ENCODE measurements at places on chromosomes 1 and 21.

DNA sequence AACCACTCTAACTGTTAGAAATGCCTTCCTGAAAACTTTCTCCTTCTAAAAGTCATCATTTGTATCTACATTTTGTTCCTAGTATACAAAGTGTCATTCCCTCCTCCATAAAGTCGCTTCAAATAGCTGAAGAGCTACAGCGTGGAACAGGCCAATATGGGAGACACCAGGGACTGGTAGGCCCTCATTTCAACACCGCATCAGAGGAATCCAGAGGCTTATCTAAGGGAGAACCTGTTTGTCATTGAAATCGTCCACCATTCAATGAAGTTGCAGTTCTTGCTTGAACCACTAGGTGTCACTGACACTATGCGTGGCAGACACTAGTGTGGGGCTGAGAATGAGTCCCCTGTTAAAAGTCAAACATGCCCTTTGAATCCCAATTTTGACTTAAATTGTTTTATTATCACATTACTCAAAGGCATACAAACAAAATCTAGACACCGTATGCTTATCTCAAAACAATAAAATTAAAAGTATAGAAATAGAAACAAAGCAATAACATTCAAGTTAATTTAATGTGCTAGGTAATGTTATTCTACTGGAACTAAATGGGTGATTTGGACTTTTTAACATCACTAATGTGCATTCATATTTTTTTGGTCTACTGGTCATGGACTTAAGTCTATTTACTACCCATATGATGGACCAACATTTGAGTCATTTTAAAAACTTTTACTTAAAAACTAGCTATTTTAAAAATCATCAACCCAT is 182.3 kb downstream of the FCRL5 start:
- DNase-seq: no peak

DNA sequence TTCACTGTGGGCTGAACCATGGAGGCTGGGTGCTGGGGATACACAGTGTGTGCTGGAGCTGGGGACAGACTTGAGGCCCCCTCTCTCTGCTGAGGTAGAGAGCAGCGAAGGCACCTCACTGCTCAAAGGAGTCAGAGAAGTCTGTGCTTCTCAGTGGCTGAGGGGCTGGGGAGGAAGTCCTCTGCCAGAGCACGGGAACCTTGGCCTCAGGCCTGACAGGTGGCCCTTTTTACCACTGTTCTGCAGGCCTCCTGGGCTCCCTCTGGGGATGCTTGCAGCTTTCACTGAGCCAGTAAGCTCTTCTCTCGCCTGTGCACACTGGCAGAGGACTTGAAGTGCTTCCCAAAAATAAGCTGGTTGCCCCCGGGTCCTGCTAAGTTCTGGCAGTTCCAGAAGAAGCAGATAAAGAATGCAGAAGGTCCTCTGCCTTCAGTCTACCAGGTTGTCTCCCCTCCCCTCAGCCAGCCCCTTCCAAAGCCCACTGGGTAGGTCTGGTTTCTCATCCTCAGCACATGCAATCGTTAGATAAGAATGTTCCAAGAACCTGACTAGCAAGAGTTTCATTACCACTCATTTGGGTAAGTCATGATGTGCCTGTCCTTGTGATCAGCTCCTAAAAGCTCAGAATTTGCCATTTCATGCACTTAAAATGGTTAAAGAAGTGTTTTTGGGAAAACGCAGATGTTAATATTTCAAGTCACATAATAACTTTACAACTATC is 53.9 kb downstream of the TENT5C start:
- DNase-seq: no peak

DNA sequence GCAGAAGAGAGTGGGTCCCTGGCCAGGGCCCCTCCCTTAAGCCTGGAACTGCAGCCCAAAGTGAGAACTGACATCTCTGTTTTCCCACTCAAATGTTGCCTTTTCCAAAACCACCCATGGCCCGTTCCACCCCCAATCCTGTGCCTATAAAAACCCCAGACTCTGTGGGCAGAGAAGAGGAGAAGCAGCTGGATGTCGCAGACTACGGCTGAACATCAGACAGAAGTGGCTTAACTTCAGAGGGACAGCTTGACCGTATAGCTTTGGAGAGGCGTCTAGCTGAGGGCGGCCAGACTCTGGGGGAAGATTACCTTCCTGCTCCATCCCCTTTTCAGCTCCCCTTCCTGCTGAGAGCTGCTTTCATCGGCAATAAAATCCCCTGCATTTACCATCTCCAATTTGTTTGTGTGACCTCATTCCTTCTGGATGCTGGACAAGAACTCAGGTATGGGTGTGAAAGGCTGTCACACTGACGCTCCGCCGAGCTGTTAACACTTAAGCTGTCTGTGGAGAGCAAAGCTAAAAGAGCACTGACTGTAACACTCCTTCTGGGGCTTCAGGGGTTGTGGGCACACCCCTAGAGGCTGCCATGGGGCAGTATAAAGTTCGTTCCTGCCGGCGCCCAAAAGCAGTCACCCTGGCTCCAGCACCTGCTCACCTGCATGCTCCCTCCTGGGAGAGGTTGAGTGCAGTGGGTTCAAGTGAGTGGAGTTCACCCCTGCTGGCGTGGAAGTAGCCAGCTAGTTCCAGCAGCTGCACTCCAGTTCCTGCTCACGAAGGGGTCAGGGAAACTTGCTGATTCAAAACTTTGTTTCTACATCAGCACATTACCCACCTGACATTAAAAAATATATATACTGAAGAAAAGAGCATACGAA is 19.6 kb upstream of the ERO1B start:
- no peak for DNase-seq

- DNase-seq: no peak
Measured at GRCh38 chr1:55216096-55216495, 932 bp upstream of the USP24 start.

GRCh38 chr1:87410776-87411480 is 82.2 kb downstream of the LMO4 start:
- no peak for DNase-seq

- DNase-seq: no peak
Measured at GRCh38 chr1:13771745-13772144, 71.8 kb downstream of the PRDM2 start.

DNA sequence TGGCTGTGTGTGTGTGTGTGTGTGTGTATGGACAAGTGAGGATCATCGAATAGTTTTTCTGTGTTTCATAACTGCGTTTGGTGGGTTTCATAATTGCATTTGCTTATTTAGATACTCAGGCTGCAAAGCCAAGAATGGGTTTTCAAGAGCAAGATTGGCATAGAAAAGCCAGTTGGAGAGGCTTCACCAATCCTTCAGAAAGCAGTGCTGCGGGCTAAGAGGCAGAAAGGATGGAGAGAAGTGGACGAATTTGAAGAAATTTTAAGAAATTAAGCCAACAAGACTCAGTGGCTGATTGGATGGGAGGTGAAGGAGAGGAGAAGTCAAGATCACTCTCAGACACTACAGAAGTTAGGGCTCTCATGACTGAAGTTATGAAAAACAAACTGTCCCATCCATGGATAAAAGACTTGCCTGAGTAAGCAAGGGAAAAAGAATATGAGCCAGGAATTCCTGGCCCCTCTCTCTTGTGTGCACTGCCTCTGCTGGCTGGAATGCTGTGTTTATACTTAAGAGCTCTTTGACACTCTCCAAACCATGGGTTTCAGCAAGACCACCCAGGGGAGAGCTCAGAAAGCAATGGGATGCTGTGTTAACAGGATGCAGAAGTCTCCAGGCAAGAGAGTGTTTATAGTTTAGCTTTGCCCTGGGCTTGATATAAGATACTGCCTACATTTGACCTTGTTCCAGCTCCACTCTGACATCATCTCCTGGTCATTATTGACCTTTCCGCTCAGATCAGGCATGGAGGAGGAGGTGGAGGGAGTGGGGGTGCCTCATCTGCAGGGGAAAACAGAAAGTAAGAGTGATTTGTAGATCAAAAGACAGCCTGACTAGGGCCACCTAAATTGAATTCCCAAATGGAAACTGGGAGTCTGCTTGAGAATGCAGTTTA is 232.0 kb upstream of the PLXNA2 start:
- DNase-seq: no peak

- no peak for DNase-seq
Measured at GRCh38 chr1:244368279-244368678, 83.4 kb downstream of the ADSS2 start.

DNA sequence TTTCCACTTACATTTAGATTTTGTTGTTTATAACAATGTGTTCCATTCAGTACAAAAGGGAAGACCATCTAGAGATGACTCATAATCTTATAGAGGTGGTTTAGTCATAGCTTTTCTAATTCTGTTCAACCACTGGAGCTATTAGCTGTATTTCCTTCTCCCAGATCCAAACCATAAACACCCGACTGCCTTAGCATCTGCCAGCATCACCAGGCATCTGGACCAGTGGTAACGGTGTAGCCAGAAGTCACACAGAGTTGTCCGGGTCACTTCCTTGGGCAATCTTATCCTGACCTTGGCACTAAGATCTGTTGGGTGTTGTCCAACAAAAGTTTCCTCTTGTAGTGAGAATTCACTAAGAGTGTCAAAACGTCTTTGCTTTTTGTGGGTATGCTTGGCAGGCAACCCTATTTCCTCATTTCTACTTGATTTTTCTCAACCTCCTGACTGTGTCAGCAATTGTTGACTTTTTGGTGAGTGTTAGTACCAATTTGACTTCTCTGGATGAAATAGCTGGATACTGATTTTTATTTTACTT is 372.1 kb upstream of the B3GALT2 start:
- no peak for DNase-seq

DNA sequence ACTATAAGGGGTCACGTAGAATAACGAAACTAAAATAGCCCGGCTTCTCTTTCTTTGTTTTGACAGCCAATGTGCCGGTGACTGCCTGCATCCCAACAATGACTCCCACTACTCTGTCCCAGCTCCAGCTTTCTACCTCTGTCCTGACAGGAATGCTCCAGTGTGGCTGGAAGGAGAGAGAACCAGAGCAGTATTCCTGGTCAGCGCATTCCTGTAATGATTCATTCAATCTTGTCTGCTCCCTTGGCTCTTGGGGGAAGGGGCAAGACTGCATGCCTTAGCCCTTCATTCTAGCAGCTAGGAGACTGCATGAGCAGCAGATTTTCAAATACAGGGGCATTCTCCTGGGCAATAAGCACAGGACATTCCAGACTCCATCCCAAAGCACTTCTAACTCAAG is 132.1 kb upstream of the PRMT6 start:
- no peak for DNase-seq

- no peak for DNase-seq
Measured at GRCh38 chr1:184002071-184002470, 35.5 kb downstream of the COLGALT2 start.

DNA sequence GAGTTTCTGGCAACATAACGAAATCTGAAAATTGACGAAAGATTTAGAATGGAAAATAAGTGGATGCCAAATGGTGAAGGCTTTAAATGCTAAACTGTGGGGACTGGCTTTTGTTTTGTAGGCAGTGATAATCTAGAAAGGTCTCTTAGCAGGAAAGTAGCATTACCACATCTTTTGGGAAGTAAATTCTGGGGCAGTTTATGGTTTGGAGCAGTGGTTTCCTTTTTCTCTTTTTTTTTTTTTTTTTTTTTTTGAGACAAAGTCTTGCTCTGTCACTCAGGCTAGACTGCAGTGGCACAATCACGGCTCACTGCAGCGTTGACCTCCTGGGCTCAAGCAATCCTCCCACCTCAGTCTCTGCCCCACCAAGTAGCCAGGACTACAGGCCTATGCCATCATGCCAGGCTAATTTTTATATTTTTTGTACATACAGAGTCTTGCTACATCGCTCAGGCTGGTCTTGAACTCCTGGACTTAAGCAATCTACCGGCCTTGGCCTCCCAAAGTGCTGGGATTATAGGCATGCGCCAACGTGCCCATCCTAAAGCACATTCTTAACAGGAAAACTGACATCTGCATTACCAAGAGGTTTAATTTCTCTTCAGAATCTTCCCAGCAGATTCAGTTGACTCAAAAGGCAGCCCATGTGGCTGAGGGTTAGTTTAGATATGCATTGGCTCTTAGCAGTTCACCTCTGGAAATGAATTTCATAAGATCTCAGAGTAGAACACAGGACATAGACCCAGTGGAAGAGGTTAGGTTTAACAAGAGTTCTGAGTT is 32.9 kb downstream of the C21orf91 start:
- no peak for DNase-seq

GRCh38 chr1:106926803-106927582 is 129.5 kb upstream of the PRMT6 start:
- no peak for DNase-seq

DNA sequence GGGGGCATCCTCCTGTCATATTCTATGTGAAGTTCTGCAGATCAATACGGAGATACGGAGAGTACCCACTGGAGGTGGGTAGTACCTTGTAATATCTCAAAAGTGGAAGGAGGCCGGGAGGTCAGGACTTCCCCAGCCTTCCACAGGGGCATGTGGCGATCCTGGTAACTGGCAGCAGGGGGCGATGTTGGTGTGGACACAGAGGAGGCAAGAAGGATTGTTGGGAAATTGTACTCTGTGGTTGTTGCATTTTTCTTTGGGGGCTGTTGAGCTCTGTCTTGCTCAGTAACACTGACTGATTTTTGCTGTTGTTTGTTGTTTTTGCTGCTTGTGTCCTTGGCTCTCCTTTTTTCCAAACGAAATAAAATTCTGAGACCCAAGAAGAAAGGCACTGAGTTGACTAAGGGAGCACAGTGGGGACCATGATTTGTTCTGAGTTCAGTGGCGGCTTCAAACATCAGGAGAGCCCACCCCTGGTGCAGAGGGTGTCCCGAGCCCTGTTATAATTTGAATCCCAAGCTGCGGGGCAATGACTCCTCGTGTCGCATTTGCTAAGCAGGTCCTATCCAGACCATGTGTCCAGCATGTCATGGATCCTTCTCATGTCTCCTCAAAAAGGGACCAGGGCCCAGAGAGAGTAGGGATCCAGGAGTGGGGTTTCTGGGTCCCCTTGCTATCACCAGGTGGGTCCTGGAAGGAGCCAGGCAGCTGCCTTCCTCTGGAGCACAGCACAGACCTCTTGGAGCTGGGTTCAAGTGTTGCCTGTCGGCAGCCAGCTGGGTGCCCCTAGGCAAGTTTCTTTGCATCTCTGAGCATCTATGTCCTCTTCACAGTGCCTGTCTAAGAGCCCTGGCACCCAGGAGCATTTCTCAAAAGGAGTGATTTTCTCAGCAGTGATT is 22.8 kb downstream of the LHX4 start:
- peak; percentile 47 for DNase-seq

- no peak for DNase-seq
Measured at GRCh38 chr1:8184301-8184700, 133.6 kb upstream of the SLC45A1 start.

DNA sequence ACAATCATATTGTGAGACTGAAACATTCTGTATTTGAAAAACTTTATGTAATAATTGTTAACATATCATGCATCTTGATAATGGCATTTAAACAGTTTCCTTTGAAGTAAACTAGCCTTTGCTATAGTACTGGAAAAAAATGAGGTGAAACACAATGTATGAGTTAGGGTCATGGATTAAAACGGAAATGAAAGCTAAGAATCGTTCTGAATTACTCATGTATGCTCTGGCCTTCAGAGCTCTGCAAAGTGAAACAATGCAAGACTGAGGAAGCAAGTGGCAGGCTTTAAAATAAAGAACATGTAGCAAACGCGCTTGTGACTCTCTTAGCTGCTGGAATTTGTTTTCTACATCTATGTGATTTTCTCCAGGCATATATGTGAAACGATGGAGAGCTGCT is 317.1 kb downstream of the DPYD start:
- DNase-seq: no peak

DNA sequence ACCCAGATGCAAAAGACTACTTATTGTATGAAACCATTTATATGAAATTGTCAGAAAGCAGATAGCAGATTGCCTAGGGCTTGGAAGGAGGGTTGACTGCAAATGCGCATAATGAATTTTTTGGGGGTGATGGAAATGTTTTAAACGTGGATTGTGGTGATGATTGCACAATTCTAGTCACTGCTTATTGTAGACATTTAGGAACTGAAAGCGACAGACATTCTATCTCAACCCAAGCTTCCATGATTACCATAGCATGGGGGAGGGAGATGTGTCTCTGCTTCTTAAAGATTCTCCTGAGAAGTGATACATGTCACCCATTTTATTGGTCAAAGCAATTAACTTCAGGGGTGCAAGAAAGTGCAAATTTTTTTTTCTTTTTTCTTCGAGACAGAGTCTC is 2.8 kb upstream of the MTF2 start:
- DNase-seq: no peak

Data from activated CD4-positive, alpha-beta T cell treated with anti-CD3 and anti-CD28 coated beads for 4 hours (primary cell).